ENCODE measurements at places on chromosomes 7 and 10. TPM values are rescaled to one million over a fixed set of nuclear protein-coding genes. Genes with fewer than 3 reads are reported as not detected.

Gene SLC18A3
- not detected for total RNA-seq

GRCh38 chr7:120523985-120524384 is 251.0 kb downstream of the KCND2 start:
- no peak for DNase-seq

GRCh38 chr10:114871379-114871778 is 49.8 kb downstream of the FHIP2A start:
- no peak for DNase-seq

GRCh38 chr10:50851884-50852671 is 33.3 kb downstream of the A1CF start:
- DNase-seq, result no peak

GRCh38 chr10:29470355-29470705 is 164.4 kb downstream of the SVIL start:
- no peak for DNase-seq

GRCh38 chr10:88883448-88883809 is 3.4 kb downstream of the STAMBPL1 start:
- no peak for DNase-seq

DNA sequence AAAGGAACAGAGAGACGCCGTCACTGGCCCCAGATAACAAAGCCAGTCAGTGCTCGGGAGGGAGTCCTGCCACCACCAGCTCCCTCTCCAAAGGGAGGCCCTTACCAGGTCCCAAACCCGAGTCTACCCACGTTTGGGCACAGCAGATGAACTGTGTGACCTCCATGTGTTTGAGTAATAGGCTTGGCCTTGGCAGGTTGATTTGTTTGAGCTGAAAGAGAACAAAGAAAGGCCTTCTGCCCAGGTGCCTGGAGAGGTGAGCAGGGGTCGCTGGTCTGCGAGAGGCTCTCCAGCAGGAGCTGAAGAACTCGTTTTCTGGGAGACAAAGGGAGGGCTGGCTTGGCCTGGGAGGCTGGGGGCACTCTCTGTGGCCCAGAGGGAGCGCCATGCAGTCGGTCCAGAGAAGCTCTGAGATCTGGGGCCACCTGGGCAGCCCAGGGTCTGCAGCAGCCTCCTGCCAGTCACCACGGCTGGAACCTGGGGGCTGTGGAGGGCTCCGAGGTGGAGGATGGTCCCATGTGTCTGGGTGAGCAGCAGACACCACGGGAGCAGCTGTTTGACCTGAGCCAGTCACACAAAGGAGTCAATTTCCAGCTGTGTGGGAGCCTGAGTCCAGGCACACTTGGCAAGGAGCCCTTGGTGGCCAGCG is 99.7 kb downstream of the PAXIP1 start:
- DNase-seq, result no peak

DNA sequence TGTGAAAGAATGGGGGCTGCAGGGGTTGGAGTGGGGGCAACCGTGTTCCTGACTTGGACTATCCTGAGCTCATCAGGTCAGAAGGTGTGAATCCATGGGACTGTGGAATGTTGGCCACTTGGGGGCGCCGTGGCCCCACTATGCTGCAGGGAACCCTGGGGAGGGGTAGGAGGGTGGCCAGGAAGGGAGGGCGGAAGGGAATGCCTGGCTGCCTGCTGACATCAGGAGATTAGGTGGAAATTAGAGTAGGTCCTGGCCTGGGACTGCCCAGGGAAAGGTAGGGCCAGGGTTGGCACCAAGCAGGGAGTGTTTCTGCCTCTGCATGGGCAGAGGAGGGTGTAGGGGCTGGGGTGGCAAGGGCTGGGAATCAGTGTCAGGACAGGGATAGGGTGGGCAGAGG is 65.8 kb upstream of the PRSS58 start:
- no peak for DNase-seq

Data from heart left ventricle (tissue), 16 donors.